ENCODE measurements at places on chromosomes 3 and 15.

- DNase-seq: peak; percentile 90
Observed at GRCh38 chr3:196666001-196666867, 26.7 kb downstream of the NRROS start.

DNA sequence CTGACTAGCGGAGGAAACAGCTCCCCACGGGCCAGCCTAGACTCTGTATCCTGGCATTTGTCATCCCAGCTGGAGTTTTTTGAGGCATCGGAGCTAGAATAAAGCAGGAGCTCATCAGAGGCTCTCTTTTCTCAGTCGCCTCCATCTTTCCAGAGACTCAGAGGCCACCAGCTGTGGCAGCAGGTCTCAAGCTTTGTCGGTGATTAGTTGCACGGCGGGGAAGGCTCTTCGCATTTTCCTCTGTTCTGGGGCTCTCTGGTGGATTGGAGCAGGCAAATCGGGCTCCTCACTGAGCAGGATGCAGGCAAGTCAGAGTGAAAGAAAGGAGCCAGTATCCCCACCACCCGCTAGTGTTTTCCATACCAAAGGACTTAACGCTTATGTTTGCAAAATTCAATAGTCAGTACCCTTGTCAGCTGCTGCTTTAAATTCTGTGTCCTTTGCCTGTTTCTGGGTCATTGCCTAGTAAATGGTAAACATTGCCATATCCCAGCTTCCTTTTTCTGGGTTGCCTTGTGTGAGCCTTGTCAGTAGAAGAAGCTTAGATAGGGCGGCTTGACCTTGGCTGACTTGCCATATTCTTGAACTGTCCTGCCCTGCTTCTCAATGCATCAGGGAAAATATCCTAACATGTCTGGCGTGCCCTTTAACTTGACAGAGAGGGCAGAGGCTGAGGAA is 127.1 kb downstream of the PTPRG start:
- DNase-seq: peak; percentile 96

GRCh38 chr15:68379759-68380290 is 52.1 kb downstream of the ITGA11 start:
- peak; percentile 8 for DNase-seq

- DNase-seq: no peak
Observed at GRCh38 chr3:143763564-143764162, 84.6 kb downstream of the SLC9A9 start.

- DNase-seq: no peak
Observed at GRCh38 chr15:58148633-58149445, 10.7 kb downstream of the AQP9 start.

GRCh38 chr3:154786724-154787123 is 293.4 kb upstream of the MME start:
- no peak for DNase-seq

DNA sequence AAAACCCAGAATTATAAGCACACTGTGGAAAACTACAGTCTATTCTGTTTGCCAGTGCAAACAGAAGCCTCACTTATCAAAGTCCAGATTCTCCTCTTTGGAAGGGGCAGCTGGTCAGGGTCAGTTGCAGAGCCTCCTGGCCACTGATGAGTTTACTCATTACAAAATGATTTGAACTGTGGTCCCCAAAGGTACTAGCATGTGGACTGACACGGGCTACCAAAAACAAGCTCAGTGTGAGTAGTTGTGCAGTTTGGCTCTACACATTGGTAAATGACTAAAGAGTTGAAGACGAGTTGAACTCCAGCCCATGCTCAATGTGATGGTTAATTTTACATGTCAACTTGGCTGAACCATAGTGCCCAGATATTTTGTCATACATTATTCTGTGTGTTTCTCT is 221.5 kb downstream of the ZIC4 start:
- no peak for DNase-seq

GRCh38 chr15:64911311-64912186 is at the start of gene ANKDD1A:
Gene ANKDD1A, plus strand, starts transcription at chr15:64911902. Its CDS starts 29 bp downstream, at chr15:64911931.
- DNase-seq: peak; percentile 88

GRCh38 chr15:41967506-41968206 is 4.7 kb downstream of the EHD4 start:
- DNase-seq: no peak

DNA sequence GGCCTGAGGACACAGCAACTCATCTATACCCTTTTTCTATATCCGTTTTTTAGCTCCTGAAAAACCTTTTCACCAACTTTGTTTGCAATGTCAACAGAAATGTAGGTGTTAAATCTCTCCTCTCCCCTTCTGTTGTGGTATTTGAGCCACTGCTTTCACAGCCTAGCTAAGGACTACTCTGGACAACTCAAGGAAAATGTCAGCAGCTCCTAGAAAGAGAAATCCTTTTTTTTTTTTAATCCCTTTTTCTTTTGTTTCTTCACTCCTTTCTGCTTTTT is 176.6 kb downstream of the KLHL25 start:
- DNase-seq: no peak

GRCh38 chr15:42785569-42785968 is 48.6 kb upstream of the CDAN1 start:
- DNase-seq: no peak

DNA sequence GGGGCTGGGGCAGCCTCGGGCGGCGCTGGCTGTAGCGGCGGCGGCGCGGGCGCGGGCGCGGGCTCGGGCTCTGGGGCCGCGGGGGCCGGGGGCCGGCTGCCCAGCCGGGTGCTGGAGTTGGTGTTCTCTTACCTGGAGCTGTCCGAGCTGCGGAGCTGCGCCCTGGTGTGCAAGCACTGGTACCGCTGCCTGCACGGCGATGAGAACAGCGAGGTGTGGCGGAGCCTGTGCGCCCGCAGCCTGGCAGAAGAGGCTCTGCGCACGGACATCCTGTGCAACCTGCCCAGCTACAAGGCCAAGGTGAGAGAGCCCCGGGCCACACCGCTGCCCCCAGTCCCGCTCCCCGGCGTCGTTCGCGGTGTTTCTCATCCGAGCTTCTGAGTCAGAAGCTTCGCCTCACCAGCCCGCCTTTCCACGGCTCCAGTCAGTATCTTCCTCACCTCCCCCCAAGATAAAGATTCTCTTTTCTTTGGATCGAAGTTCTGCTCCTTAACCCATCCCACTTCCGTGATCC is 600 bp downstream of the FBXO45 start:
- DNase-seq: peak; percentile 57

- DNase-seq: no peak
Observed at GRCh38 chr15:70197318-70197944, 99.7 kb upstream of the TLE3 start.

DNA sequence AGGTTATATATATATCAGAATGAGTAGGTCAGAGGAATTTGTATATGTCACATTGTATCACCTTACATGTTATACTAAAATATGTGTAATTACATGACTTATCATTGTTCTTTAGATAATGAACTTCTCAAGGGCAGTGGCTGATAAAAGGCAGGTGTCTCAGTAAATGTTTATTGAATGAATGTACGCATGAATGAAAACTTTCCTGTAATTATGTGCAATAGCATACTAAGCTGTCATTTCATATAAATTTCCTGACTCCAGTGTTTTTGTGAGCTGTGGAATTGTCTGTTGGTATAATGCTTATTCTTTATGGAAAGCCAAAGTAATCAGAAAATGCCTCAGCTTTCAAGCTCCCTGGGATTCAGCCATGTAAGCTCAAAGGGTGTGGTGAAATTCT is 4.2 kb downstream of the TBC1D23 start:
- DNase-seq: no peak

- DNase-seq: no peak
Observed at GRCh38 chr3:109899925-109900324, 562.6 kb upstream of the DPPA4 start.

DNA sequence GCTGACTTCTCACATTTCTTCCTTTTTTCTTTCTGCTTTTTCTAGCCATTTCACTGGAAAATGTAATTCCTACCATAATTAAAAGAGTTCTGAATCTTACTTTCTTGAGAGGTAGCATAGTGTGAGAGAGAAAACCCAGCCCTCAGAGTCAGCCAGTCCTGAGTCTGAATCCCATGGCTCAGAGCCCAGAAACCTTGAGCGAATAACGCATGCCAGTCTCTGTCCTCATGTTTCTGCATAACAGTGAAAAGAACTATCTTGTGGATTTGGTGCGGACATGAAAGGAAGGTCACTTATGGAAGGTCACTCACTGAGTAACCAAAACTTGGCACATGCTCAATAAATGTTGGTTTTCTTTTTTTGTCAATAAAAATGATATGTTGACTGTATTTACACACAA is 29.3 kb upstream of the SLCO3A1 start:
- DNase-seq: no peak

DNA sequence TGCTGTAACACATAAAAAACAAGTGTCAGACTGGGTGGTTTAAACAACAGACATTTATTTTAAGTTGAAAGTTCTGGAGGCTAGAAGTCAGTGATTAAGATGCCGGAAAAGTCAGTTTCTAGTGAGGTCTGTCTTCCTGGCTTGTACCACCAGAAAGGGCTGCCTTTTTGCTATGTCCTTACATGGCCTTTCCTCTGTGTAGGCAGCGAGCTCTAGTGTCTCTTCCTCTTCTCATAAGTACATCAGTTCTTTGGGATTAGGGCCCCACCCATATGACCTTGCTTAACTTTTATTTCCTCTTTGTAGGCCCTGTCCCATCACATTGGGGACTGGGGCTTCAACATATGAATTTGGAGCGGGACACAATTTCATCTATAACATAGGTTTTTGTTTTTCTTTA is 128.0 kb downstream of the BBX start:
- no peak for DNase-seq

GRCh38 chr15:92625251-92625980 is 30.2 kb downstream of the FAM174B start:
- DNase-seq: no peak

- no peak for DNase-seq
Observed at GRCh38 chr3:40379674-40380306, 7.2 kb upstream of the ENTPD3 start.

GRCh38 chr15:39176030-39176429 is 404.8 kb upstream of the THBS1 start:
- no peak for DNase-seq

DNA sequence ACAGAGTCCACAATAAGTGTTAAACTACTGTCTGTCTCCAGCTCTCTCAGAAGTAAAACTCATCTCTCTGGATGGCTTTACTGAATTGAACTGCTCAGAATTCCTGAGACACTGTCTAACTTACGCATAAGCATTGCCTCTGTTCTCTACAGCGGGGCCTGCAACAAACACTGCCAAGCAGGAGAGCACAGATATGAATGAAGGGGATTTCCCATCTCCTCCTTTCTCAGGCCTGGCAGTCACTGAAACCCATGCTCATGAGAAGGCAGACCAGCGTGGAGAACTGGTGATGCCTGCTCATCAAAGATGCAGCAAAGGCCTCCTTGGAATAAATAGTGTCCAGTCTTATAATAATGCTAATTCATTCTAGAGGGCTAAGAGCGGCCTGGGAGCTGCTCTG is 10.3 kb downstream of the RASGRP1 start:
- DNase-seq: no peak

- no peak for DNase-seq
Observed at GRCh38 chr3:38545983-38546382, 49.8 kb downstream of the EXOG start.

GRCh38 chr3:32313723-32314473 is 75.4 kb downstream of the CMTM8 start:
- DNase-seq: no peak

DNA sequence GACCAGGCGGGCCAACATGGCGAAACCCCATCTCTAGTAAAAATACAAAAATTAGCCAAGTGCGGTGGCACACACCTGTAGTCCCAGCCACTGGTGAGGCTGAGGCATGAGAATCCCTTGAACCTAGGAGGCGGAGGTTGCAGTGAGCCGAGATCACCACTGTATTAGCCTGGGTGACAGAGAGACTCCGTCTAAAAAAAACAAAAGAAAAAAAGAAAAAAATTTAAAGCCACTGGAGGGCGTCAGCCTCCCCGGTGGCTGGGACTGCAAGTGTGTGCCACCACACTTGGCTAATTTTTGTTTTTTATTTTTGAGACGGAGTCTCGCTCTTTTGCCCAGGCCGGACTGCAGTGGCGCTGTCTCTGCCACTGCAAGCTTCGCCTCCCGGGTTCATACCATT is 7.9 kb downstream of the RTF1 start:
- peak; percentile 36 for DNase-seq

DNA sequence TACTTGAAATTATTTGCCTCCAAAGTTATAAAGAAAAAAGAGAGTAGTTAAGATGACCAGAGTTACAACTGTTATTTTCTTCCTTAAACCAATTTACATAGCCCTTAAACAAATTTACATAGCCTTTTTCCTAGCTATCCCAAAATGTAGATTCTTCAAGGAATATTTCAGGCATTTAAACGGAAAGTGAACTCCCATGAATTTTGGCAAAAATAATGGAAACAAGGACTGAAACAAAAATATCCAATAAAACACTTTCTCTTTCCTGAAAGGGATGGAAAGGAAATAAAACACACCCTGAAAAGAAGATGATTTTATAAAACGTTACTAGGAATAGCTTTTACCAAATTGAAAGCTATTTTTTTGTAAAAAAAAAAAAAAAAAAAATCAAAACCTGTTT is 418.6 kb downstream of the FOXP1 start:
- DNase-seq: no peak

DNA sequence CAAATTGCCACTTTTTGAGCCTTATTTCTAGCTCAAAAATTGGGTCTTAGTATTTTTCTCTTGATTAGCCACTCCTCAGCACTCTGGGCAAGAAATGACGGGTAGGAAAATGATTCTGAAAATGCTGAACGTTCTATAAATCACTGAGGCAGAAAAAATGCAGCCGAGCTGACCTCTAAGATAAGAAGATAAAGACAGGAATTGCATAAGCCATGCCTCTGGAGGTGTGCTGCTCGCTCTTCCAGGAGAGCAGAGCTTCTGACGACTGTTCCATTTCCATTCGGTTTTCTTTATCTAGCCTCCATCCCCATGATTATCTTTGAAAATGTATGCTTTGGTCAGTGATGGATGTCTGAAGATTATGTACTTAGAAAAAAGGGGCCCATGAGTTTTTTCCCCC is 558.8 kb upstream of the ADAMTS9 start:
- DNase-seq: no peak

DNA sequence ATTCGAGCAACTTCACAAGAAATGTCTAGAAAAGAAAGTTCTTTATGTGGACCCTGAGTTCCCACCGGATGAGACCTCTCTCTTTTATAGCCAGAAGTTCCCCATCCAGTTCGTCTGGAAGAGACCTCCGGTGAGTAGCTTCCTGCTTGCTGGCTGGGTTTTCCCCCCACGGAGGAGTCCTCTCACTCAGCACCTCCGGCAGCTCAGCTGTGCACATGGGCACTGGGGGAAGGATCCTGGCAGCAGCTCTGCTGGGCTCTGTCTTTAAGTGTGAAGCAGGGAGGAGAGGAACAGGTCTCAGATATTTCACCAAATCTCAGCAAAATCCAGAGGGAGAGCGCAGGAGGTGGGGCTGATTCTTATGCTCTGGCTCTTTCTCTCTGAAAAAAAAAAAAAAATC is 684 bp downstream of the CAPN3 start:
- no peak for DNase-seq

GRCh38 chr3:123951522-123952447 is 9.2 kb downstream of the CCDC14 start:
- no peak for DNase-seq

GRCh38 chr15:45262906-45263461 is 10.9 kb downstream of the SLC28A2 start:
- DNase-seq: no peak

Data from H9 (cell line).